NAMALWA (cell line): ENCODE measurements at places on chromosomes 5 and 9.

DNA sequence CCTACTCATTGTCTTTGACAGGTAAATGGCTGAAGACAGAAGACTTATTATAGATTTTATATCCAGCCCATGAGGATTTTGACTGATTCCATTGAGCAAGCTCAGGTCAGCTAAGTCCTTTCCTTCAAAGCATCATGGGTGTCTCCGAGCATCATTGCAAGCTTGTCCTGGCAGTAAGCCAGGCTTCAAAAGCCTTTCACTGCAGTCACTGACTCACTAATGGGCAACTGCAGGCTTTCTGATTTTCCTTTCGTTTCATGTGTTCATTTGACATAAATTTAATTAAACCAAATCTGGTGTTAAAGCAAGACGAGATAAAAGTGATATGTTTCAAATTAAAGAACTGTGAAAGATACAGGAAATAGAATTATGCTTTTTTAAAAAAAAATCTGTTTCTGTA is 426.2 kb downstream of the ANXA1 start:
- DNase-seq = no peak

DNA sequence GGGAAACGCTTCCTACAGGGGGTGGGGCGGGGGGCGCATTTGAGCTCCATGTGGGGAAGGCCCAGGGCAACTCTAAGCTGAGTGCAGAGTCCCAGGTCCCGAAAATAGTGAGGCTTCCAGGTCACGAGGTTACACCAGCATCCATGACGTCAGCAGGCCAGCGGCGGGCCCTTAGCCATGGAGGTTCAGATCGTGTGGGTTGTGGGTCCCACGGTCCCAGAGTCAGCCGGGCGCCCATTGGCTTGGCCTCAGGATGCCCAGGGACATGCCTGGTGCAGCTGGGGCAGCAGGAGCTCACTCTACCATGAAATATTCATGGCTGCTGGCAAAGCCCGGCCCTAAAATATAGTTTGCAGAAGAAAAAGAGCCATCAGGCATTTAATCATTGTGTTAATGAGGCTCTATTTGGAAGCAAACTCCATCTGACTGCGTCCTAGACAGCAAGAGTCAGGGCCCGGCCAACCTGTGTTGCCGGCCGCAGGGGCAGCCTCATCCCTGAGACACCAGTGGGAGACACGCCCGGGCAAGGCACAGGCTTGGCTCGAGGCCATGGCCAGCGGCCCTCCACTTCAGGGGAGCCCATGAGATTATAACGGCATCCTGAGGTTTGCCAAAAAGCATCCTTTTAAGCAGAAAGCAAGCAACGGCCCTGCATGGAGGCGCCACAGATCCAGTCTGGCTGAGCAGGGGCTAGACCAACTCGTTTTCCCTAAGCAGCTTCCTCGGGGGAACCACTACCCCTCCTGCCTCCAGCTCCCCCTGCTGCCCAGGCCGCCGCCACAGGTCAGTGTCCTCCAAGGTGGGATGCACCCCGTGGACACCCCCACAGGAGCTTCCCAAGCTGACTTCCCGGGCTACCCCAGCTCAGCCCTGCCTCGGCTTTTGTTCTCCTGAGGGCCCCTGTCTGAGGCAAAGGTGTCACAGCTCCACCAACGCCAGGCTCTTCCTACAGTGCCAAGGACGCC is 108.9 kb upstream of the PPP1R26 start:
- DNase-seq = no peak

- no peak for DNase-seq
These were observed 477.1 kb upstream of the SMC2 start for GRCh38 chr9:103617046-103617445.

DNA sequence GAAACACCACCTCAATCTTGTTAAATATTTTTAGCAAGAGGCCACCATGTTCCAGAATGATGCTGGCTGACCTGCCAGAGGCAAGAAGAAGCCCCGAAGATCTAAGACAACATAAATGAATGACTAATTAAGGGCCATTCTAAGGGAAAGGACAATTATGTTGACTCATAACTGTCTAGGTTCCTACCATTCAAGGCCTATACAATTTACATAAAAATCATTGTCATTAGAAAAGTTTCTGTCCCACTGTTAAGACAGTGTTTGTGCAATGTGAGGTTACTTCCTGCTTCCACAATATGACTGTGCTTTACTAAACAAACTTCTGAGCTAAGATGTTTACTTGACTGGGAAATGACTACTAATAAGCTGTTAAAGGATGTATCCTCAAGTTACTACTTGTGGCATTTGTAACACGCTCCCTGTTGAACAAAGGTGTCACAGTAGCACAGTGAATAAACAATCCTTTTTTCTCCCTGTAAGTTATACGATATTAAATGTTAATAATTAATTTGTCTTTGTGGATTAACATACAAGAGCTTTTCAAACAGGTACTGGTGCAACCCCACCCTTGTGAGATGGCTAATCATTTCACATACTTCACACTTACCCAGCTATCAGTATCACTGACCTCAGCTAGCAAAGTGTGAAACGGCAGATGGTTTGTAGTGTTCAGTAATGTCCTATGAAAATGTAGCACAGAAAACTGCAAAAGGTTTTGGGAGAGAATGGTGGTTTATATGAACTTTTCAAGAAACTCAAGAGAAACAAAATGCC is 195.8 kb downstream of the EFNA5 start:
- no peak for DNase-seq

DNA sequence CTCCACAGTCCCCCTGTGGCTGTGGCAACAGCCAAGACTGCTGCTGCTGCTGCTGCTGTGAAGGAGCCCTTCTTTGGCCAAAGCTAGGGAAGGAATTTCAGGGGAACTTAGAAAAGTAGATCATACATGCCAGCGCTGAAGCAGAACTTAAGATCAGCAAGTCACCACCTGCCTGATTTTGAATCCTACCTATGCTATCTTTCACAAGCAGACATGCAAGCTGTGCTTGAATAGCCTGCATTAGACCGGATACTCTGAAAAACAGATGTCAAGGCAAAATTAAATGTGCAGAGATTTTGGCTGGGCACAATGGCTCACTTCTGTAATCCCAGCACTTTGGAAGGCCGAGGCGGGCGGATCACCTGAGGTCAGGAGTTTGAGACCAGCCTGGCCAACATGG is 99.3 kb upstream of the ZNF366 start:
- no peak for DNase-seq

GRCh38 chr5:73435759-73436534 is 12.6 kb downstream of the FOXD1 start:
- no peak for DNase-seq

GRCh38 chr9:132935026-132935425 is 9.4 kb downstream of the TSC1 start:
- no peak for DNase-seq

DNA sequence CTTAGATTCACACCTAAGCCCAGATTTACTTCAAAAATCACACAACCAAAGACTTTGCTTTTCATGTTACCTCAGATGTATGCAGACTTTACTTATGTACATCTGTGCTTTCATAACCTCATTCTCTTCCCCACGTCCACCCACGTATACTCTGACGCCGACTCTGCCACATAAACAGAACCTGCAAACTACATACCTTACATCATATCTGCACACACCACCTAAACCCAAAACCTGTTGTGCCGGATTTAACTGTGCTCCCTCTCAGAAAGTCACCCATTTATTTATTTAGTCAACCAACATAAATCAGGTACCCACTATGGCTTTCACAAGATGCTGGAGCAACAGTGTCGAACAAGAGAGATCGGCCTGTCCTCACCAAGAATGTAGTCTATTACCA is 1.0 kb upstream of the DPYSL3 start:
- DNase-seq = no peak

DNA sequence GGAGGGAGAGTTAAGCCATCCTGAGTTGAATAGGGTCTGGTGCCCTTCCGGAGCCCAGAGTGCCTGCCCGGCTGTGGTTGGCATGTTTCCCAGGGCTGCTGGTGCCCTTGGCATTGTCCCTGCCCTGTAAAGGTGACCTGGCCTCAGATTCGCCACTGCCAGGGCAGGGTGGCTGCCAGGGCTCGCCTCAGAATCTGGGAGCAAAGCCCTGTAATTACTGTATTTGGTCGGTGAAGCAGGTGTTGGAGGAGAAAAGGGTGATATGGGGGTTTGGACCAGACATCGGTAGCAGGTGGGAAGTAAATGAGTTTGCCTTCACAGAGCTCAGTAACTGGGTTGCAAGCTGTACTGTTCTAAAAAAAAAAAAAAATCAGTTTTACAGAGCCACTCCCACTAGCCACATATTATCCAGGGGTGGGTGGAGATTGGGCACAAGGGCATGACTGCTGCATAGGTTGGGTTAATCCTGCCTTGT is 47.6 kb downstream of the RGS3 start:
- no peak for DNase-seq

DNA sequence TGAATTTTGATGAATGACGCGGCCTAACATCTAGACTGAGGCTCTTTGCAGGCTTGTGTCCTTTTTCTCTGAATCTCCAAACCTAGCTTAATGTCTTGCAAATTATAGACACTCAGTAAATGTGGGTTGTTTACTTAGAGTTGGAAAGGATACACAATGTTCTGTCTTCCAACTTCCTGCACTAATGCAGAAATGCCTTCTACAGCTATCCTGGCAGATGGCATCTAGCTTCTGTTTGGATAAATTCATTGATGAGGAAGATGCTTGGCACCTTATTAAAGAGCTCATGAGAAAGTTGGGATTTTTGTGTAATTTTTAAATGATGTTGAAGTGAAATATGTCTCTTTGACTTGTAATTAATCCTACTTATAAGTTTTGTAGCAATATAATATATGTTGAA is 1822.2 kb downstream of the MAT2B start:
- DNase-seq = no peak

DNA sequence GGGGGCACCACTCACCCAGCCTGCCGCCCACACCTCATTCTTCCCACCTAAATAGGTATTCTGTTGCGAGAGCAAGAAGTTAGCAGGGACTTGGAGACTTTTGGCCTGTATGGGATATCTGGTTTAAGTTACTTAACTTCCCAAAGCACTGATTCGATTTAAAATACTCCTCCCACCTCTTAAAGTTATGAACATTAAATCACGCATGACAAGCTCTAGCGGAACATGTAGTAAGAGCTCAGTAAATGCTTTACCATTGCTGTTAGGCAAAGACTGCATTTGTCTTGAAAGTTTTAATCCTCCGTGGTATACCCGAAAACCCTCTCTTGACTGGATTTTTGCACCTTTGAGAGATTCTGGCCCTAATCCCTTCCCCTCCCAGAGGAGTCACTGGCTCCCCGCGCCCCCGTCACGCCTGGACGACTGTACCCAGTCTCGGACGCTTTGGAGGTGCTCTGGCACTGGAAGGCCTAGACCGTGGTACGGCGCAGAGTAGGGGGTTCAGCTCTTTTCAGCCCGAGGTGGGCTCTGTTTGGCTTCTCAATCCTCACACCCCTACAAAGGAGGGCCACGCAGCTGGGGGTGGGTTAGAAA is 4.4 kb downstream of the GDNF start:
- DNase-seq = no peak

DNA sequence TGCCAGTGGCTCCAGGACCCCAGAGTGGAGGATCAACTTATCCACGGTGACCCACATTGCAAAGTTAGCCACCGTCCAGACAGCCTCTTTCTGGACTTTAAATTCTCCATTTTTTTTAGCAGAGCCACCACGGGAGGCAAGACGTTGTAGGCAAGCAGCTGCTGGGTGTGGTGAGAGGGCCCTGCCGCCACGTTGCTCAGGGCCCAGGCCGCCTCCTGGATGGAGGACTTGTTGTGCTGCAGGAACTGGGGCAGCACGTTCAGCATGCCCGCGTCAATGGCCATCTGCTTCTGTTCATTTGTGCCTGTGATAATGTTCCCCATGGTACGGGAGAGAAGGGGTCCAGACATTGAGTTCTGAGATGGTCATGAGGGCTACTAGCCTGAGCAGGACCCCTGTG is 114.3 kb upstream of the POC5 start:
- no peak for DNase-seq

- peak; percentile 61 for DNase-seq
These were observed 700.3 kb downstream of the PTPRD start for GRCh38 chr9:9912459-9912858.

GRCh38 chr9:78777747-78778146 is 480.8 kb downstream of the PSAT1 start:
- DNase-seq = no peak

- no peak for DNase-seq
These were observed 24.2 kb upstream of the CAMLG start for GRCh38 chr5:134714120-134714519.

- DNase-seq = no peak
These were observed 287.0 kb downstream of the GAS1 start for GRCh38 chr9:86660146-86660943.

- no peak for DNase-seq
These were observed 115.6 kb upstream of the ADAMTSL1 start for GRCh38 chr9:18358325-18358724.

DNA sequence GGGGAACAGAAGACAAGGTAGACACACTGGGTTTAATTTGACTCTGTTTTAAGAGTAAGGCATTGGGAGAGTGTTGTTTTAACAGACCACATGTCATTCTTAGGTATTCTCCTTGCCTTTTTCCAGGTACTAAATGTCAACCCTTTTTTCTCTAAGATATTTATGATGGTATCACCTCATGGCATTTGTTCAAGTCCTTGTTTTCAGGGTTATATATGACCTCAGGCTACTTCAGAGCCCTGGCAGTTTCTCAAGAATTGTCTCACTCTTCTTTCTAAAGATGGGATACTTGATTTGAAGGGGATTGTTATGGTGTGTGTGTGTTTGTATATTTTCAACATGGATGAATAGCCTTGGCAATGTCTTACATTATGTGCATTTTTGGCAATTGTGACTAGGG is 131.1 kb upstream of the ACTBL2 start:
- no peak for DNase-seq

GRCh38 chr5:141951332-141951781 is 6.6 kb downstream of the PCDH12 start:
- peak; percentile 68 for DNase-seq
